ENCODE measurements at places on chromosomes 5 and 9.

DNA sequence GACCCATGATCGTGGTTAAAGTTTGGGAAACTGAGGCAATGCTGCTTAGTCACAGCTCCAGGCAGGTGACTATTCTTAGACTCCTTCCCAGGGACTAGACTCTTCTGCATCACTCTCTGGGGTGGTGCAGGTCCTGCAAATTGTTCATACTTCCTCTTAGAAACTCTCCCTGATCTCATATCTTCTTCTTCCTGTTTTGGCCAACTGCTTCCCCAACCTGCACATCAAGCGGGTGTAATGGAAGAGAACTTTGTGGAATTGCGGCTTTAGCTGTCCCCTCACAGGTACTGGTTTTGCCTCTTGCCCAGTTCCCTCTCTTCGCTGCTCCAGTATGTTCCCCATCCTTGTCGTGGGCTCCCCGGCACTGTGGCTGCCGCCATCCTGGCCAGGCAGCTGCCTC, 111.5 kb upstream of the CTSL start:
- DNase-seq: no peak

- DNase-seq: no peak
These were observed 105.3 kb downstream of the PAX5 start for GRCh38 chr9:36928670-36929349.

GRCh38 chr5:68431186-68431585, 215.6 kb downstream of the PIK3R1 start:
- DNase-seq: no peak

GRCh38 chr5:72465601-72466563, 41.3 kb downstream of the ZNF366 start:
- DNase-seq: no peak

- no peak for DNase-seq
These were observed 123.0 kb downstream of the PAX5 start for GRCh38 chr9:36911037-36911436.

- no peak for DNase-seq
These were observed 70.2 kb downstream of the SEMA4D start for GRCh38 chr9:89427621-89428221.

GRCh38 chr9:136750526-136750925, 2.2 kb upstream of the LCN6 start:
- DNase-seq: no peak

DNA sequence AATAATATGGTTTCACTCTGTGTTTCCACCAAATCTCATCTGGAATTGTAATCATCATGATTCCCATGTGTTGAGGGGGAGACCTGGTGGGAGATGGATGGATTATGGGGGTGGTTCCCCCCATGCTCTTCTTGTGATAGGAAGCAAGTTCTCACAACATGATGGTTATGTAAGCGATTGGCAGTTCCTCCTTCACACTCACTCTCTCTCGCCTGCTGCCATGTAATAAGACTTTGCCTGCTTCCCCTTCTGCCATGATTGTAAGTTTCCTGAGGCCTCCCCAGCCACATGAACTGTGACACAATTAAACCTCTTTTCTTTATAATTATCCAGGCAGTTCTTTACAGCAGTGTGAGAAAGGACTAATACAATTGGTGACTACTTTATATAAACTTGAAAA, 48.4 kb downstream of the PTBP3 start:
- no peak for DNase-seq

DNA sequence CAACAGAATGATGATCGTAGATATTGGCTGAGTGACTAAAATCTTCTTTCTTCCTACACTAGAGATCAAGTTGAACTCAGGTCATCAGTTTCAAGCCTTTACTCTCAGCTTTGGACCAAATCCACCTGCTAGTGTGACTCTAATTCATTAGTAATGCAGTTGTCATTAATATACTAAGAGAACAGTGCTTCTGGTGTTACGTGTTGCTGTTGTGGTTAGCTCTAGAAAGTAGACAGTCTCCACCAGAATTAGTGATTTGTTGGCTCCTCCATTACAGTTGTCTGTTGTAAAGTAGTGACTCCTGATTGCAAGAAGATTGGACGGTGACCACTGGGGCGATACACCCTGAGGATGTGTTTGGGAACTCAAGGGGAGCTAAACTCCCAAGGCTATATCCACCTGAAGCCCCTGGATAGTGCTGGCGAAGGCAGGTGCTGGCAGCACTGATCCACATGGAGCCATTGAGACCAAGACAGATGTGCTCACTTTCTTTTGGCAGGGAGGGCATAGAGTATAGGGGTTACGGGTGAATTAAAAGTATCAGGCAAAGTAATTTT, 3.1 kb downstream of the CAMK4 start:
- DNase-seq: no peak

- DNase-seq: no peak
These were observed 519.9 kb upstream of the WWC1 start for GRCh38 chr5:167771571-167771970.

- DNase-seq: no peak
These were observed 310.1 kb upstream of the MSX2 start for GRCh38 chr5:174414315-174414710.

DNA sequence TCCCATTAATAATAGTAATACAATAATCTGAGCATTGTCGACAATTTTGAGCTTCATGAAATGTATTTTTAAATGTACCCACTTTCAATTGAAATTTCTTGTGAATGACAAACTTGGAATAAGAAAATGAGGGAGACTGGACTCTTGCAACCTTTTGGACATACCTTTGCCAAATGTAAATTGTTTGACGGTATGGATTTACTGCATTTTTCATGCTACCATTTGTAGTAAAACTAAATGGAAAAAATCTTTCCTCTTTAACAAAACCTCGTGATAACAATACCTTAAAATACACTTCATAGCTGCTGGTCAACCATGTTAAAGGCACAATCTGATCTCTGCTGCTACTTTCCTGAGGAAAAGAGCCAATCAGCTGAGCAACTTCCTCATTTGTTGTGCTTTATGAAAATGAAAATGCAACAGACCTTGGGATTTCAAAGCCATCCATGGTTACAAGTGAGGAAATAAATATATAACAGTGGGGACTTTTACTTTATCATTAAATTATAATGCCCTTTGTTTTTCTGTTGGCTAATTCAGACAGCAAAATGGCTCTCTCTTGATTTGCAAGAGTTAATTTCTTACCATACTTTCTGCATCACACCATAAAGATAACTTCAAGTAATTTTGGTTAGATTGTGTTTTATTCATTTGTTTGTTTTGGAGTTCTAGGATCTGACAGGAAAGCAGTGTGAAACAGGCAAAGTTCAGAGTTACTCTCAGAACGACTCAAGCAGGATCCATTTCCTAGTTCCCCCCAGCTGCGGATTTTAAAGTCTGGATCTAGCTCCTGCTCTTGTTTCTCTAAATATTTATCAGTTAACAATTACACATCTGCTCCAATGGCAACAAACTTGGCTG, 1.1 kb downstream of the ALDH1A1 start:
- DNase-seq: no peak

GRCh38 chr5:75558981-75559632, 47.4 kb downstream of the POLK start:
- no peak for DNase-seq

GRCh38 chr5:84403773-84404172, 19.1 kb upstream of the EDIL3 start:
- no peak for DNase-seq

- DNase-seq: no peak
These were observed 163.5 kb downstream of the CD180 start for GRCh38 chr5:67032921-67033664.

GRCh38 chr5:9654886-9655285, 24.7 kb upstream of the TAS2R1 start:
- DNase-seq: no peak

- no peak for DNase-seq
These were observed 94.6 kb upstream of the DNAH5 start for GRCh38 chr5:14039063-14039462.

DNA sequence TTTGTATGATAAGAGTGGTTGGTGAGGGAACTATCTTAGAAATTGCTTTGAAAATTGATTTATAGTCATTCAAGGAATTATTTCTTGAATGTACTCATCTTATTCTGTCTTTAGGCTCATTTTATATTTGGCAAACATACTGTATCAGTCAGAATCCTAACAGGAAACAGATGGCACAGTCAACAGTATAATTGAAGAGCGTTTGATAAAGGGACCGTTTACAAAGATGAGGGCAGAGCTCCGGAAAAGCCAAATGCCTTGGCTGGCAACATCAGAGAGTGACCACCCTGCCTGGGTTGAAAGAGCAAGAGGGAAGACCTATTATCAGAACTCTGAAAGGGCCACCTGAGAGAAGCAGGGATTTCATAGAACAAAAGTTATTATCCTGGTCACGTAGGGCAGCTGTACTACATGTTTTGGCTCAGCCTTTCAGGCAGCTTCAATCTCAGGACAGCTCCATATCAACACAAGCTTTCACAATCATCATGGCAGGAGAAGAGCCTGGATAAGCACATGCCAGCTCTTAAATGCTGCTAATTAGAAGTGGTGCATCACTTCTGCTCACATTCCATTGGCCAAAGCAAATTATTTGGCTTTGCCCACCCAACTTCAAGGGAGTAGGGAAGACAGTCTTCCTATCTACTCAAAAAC, 47.2 kb upstream of the ARL15 start:
- DNase-seq: peak; percentile 16

DNA sequence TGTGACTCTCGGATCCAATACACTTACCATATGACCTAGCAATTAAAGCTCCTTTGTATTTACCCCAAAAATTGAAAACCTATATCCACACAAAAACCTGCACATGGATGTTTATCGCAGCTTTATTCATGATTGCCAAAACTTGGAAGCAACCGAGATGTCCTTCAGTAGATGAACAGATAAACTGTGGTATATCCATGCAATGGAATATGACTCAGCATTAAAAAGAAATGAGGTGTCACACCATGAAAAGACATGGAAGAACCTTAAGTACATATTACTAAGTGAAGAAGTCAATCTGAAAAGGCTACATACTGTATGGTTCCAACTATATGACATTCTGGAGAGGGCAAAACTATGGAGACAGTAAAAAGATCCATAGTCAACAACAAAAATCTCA, 82.0 kb upstream of the PHF24 start:
- DNase-seq: no peak

DNA sequence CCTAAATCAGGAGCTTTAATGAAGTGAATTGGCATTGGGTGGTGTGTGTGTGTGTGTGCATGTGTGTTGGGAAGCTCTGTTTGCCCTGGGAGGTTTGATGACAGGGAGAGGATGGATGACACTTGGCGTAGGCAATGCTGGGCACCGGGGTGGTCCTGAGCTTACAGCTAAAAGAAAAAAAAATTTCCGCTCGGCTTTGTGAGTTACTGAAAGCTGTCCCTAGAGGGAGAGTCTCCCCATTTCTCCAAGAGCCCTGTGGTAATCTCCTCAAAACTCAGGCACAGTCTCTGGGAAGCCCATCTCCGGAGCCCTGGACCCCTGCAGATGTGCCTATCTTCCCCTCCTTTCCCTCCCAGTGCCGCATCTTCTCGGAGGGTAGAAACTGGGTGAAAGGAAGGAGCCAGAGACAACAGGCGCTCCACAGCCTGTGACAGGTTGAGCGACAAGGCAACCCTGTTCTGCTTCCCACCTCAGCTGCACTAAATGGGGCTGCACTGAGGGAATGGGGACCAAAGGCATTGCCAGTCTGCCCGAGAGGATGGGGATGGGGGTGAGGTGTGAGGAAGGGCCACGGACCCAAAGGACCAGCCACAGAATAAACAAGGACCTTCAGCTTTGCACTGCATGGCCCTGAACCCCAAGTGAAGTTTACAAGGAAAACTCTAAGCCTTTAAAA, 35.8 kb upstream of the TIFAB start:
- no peak for DNase-seq

GRCh38 chr9:115109486-115109885, 8.5 kb downstream of the TNC start:
- no peak for DNase-seq

DNA sequence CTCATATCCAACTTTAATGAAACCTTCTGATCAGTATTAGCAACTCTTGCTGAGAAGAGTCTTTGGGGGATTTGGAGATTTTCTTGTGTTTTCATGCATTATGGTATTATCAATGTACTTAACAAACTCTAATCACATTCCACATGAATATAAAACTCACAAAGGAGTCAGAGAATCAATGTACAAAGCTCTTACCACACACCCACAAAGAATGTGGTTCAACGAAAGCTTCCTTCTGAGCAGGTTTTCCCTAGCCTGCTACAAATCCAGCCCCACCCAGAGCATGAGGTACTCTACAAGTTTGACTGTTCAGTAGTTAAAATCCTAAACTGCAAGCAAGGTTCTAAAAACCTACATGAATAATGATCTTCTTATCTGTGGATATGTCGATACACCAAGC, 210.1 kb downstream of the TARS1 start:
- DNase-seq: no peak

DNA sequence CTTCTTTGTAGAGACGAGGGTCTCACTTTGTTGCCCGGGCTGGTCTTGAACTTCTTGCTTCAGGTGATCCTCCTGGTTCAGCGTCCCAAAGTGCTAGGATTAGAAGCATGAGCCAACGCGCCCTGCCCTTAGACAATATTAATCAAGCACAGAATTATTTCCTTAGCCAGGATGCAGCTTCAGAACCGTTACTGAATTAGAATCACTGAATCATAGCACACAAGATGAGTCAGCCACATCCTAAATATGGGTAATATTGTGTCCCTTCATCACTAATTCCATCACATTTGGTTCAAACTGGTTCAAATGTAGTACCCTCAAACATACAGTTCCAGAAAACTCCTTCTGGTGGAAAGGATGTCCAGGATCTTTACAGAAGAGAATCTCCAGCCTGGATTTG, 82.7 kb downstream of the BNC2 start:
- no peak for DNase-seq

DNA sequence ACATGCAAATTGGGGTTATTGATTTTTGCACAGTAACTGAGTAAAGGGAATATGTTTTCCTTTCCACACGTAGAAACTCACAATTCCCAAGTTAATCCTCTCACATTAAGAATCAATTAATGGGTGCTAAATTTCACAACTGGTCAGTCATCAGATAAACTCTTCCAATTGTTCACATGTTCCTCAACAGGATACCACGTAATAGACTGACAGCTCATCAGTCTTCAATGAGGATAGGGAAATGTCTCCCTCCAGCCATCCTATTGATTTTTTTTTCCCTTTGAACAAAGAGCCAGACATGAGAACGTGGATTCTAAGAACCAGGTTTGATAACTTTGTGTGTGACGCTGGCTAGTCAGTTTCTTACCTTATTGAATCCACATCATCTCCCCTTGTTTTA, 768 bp upstream of the CER1 start:
- DNase-seq: no peak

GRCh38 chr5:173229966-173230689, 4.9 kb downstream of the NKX2-5 start:
- no peak for DNase-seq

DNA sequence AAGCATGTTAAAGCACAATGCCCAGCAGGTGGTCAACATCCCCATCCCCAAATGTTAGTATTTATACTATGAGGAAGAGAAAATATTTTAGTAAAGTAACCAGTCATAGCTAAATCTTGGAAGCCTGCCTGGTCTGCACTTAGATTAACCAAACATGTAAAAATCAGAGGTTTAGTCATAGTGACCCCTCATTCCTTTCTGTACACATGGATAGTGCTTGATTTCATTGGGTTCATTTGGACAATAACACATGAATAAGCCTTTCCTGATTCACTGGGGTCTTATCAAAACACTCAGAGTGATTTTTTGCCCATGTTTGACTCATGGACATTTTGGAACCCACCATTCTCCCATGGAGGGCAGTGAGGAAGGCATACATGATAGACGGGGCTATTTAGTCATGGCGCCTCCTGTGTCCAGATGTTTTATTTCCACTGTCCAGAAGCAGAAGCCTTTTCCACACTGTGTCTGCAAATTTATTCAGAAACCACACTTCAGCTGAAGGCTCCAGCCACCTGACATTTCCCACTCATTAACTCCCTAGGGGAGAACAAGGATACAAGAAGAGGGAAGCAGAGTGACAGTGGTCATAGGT, 32.5 kb downstream of the OR1J1 start:
- no peak for DNase-seq

Data from NCI-H2227 treated with DMSO at 0.1 percent for 48 hours (cell line).